ENCODE measurements at places on chromosomes 1 and 21. TPM values are rescaled to one million over a fixed set of nuclear protein-coding genes. Genes with fewer than 3 reads are reported as not detected.
A peak's percentile ranks its signal among the peaks of the same experiment; 100 is the strongest.

Gene NEXN
- total RNA-seq = 7.7 TPM

- no peak overlapping the region for H3K4me3 ChIP-seq
- H3K36me3 ChIP-seq = no peaks in the 10 kb centered on the region
- H3K27ac ChIP-seq = no peak overlapping the region
- H3K4me1 ChIP-seq = no peaks in the 10 kb centered on the region
Measured at GRCh38 chr1:27513958-27514357, 24.0 kb upstream of the WASF2 start.

DNA sequence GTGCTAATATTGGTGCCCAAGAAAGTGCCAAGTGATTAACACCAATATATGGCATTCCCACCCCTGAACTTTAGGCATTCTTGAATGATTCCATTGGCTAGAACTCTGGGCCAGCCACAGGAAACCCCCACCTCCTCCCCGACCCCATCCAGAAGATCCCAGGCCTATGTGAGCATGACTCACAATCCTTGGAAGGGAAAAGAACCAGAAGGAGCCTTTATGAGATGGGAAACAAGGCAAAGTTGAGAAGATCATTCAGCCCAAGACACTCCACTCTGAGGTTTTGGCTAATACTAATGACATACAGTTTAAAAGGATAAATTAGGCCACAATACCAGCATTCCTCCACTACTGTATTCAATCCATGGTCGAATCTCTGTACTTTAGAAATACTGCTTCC lies 21.8 kb downstream of the ELK4 start:
- peaks cover 26% of the 10 kb centered on the region for H3K36me3 ChIP-seq
- no peak overlapping the region for H3K4me3 ChIP-seq
- DNase-seq = no peak
- H3K4me1 ChIP-seq = peaks cover 8% of the 10 kb centered on the region

DNA sequence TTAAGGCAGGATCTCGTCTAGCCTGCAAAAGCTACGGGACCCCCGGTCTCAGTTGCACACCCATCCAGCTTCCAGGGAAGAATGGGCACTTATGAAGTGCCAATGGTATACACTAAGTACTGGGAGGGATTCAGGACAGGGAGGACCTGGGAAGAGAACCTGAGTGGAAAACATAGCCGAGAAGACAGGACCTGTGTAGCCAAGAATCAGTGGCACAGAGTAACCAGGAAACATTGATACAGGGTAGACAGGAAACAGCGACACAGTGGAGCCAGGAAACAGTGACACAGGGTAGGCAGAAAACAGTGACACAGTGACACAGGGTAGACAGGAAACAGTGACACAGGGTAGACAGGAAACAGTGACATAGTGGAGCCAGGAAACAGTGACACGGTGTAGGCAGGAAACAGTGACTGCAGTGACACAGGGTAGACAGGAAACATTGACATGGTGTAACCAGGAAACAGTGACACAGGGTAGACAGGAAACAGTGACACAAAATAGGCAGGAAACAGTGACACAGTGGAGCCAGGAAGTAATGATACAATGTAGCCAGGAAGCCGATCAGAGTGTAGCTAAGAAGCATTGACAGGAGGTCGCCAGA lies 138.0 kb upstream of the ARHGEF16 start:
- no peak overlapping the region for H3K27ac ChIP-seq
- peaks cover 37% of the 10 kb centered on the region for H3K4me1 ChIP-seq
- DNase-seq = no peak
- no peaks in the 10 kb centered on the region for H3K36me3 ChIP-seq
- H3K4me3 ChIP-seq = no peak overlapping the region

DNA sequence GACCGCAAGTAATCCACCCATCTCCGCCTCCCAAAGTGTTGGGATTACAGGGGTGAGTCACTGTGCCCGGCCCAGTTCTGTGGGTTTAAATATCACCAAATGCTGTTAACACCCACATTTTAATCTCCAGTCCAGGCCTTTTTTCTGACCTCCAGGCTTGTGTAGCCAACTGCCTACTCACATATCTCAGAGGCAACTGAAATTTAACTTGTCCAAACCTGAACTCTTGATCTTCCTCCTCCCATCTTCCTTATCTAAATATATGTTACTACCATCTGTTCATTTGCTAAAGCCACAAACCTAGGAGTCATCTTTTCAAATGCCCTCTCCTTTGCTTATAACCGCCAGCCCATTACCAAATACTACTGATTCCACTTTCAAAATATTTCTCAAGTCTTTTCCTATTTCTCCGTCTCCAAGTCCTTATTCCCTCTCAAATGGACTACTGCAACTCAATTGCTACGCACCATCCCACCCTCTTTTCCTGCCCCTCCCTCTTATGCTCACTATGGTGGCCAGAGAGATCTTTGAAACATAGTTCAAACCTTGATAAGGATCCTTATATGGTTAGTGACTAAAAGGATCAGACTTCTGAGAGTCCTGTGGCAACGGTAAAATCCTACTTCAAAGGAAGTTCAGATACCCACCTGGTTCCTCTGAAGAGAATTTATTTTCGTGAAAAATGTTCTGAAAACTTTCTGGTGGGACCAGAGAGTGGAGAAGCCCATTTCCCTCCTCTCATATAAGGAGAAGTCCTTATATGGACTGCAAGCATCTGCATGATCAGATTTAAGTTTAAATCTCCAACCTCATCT lies 78.5 kb upstream of the CDC42BPA start:
- DNase-seq = no peak
- no peak overlapping the region for H3K4me3 ChIP-seq

DNA sequence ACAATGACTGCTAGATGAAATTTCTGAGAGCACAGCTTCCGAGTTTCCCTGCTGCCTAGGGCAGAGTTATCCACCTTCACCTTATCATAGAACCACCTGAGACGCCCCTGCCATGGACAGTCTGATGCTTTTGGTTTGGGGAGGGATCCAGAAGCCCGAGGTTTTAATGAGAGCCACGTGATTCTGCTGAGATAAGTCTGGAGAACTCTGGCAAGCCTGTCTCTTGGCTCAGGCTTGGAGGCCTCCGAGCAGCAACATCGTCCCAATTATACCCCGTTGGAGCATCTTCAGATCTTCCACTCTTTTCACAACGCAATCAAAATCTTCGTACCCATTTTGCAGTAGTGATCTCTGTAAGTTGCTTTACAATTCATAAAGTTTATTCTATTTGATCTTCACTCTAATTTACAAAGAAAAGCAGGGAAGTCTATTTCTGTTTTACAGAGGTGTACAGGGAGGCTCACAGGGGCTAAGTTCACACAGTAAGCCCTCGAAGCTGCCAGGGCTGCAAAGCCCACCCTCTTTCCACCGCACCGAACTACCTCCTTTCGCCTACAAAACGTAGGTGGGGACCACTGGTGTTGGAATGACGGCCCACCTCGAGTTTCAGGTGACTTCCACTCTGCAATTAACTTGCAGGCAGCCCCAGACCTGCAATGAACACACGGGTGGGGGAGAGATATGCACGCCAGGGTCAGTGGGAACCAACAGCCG lies 513 bp upstream of the HHAT start:
- H3K36me3 ChIP-seq = no peaks in the 10 kb centered on the region
- no peak overlapping the region for H3K27ac ChIP-seq
- peak overlapping the region; percentile 87 for H3K4me3 ChIP-seq

Measured in osteoblast (primary cell).